ENCODE measurements at places on chromosomes 11 and 22.

DNA sequence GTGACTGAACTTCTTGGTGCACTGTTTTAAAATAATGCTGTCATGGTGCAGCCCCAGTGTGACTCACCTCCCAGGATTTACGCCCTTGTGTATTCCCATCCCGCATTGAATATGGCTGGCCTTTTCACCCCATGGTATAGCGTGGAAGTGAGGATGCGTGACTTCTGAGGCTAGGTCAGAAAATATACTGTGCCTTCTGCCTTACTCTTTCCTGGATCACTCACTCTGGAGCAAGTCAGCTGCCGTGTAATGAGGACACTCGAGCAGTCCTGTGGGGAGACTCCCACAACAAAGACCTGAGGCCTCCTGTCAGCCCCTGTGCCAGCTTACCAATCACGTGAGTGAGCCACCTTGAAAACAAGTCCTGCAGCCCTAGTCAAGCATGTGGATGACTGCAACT is 471.9 kb upstream of the KIRREL3 start:
- DNase-seq = no peak

- DNase-seq = no peak
Observed at GRCh38 chr11:15197696-15198095, 83.0 kb downstream of the INSC start.

DNA sequence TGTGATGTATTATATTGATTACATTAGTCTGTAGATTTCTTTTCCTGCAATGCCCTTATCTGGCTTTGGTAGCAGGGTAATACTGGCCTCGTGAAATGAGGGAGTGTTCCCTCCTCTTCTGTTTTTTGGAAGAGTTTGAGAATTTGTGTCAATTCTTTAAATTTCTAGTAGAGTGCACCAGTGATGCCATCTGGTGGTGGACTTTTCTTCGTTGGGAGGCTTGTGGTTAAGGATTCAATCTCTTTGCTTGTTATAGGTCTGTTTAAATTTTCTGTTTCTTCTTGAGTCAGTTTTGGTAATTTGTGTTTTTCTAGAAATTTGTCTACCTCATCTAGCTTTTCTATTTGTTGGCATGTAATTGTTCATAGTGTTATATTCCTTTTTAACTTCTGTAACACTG is 18.9 kb downstream of the SHANK3 start:
- DNase-seq = no peak

DNA sequence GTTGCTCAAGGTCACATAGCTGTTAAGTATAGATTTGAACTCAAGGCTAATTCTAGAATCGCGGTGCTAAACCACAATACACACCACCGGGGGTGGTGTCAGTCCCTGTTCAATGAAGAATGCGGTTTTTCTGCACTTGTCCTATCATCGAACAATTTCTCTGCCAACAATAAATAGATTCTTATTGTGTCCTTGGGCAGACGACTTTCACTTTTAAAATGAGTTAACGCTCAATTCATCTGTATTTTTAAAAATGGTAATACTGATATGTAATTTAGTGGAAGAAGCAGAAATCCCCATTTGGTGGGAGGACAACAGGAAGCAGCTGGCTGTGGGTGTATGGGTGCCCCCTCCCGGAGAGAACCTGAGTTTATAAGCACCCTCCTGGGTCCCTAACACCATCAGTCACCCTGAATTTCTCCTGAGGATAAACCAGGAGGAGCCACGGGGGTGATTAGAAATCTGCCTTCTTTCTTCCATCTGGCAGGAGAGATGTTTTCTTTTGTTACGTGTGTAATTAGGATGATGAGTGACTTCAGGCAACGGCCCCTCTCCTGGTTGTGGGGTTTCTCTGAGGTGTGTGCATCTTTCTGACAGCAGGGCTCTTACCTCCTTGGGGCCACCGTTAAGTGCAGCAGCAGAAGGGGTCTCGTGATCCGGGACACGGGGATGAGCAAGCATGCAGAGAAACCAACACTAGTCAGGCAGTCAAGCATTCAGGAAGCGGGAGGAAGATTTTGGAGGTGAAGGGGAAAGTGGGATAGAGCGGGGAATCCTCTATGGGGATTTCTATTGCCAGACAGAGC is 87.7 kb downstream of the GRAMD1B start:
- no peak for DNase-seq

DNA sequence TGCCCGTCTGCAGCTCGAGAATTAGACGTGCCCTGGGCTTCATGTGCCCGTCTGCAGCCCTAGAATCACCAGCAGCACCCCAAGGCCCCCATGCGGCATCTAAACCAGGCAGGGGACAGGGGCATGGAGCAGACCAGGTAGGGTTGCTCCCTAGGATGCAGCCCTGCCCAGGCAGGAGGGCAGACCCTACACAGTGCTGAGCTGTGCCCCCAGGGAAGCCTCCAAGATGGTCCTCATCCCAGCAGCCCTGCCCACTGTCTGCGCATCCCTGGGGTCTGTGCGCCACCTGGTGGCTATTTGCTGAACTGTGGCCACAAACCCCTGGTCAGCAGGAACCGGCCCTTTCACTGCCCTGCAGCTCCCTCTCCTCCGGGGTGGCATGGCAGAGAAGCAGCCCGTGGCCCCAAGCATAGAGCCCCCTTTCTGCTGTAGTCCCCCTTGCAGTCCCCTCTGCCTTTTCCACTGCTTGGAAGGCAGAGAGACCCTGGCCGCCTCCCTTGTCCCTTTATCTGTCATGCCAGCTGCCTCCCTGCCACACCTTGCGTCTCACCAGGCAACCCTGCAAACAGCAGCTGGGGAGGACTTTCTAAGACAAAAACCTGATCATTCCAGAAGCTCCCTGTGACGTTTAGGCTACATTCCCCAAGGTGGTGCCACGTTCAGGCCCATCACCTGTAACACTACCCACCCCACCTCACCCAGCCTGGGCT is 86.6 kb downstream of the KCNQ1 start:
- peak; percentile 39 for DNase-seq

GRCh38 chr22:41578818-41579217 is 10.8 kb downstream of the PMM1 start:
- DNase-seq = no peak

- DNase-seq = no peak
Observed at GRCh38 chr22:19016081-19016766, 80.1 kb upstream of the PRODH start.

DNA sequence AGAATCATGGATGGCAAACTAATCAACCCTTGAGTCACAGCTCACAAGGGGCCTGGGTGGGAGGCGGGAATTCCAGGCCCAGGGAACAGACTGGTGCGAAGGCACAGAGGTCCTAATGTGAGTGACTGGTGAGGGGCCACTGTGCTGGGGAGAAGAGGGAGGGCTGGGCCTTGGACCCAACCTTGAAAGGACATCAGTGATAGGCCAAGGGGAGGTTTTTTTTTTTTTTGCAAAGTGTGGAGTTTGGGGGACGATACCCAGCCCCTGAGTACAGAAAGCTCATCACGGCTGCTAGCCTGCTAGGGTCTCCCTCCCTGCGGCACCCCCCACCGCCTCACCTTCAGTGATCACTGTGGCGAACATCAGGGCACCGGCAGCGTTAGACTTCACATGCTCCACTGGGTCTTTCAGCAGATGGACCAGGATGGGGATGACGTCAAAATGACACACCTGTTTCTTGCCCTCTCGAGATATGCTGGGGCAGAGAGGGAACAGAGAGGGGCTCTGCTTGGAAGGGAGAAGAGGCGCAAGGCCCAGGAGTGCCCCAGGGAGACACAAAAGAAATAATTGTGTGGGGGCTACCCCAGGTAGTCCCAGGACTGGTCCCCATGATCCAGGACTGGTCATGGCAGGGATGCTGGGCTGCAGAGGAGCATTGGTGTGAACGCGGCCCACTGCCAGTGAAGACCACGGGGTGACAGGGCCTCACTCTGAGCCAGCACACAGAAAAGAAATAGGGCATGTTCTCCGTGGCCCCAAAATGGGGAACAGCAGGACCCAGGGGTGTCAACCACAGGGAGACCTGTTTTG is 8.6 kb upstream of the GNAZ start:
- peak; percentile 36 for DNase-seq

- DNase-seq = no peak
Observed at GRCh38 chr11:3121416-3121815, 43.7 kb downstream of the OSBPL5 start.

GRCh38 chr22:27730641-27731433 is 70.7 kb downstream of the MN1 start:
- DNase-seq = no peak

DNA sequence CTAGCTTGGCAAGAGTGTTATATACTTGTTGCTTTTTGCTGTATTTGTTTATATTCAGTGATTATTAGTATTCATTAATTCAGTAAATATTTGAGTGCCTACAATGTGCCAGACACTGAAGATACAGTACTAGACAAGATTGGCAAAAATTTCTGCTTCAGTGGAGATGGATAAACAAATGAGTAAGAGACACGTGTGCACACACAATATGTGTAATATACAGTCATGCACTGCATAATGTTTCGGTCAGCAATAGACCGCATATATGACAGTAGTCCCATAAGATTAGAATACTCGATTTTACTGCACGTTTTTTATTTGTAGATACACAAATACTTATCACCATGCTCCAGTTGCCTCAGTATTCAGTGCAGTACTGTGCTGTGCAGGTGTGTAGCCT is 104.9 kb upstream of the GAL start:
- no peak for DNase-seq

DNA sequence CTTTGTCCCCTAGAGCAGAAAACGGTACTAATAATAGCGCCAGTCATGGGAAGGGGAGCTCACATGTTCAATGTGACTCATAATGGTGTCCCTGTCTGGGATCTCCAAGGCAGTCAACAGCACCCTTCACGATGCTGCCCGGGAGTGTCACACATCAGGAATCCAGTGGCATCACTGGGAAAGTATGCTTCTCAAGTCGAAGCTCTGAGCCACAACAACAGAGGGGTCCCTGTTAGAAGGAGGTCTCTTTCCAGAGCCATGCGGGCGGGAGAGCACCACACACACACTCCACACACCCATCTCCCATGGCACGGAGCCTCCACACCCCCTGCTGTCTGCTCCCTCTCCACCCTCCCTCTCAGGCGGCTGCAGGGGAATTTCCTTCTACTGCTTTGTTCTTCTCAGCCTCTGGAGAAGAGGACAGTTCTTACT is 119.7 kb downstream of the ETS1 start:
- DNase-seq = no peak

GRCh38 chr11:72411623-72412419 is 22.5 kb downstream of the CLPB start:
- no peak for DNase-seq

GRCh38 chr22:44595841-44596341 is 97.9 kb upstream of the RTL6 start:
- DNase-seq = no peak

DNA sequence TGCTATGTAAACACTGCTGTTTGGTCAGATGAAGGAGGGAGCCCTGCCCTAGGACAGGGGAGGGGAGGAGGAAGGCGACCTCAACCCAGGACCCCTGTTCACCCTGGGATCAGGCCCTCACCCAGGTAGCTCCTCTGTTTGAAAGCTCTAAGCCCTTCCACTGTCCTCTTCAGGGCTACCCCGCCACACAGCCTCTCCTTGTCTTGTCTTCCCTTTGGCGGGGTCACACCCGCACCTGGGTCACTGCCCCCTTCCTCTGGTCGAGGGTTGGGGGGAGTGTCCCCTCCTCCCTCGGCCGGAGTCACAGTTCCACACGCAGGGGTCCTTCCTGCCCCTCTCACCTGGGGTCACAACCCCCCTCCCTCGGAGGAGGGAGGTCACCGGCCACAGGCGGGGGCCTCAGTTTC is 463 bp upstream of the PTPMT1 start:
- DNase-seq = no peak

- no peak for DNase-seq
Observed at GRCh38 chr22:30309951-30310741, 16.6 kb downstream of the TBC1D10A start.

DNA sequence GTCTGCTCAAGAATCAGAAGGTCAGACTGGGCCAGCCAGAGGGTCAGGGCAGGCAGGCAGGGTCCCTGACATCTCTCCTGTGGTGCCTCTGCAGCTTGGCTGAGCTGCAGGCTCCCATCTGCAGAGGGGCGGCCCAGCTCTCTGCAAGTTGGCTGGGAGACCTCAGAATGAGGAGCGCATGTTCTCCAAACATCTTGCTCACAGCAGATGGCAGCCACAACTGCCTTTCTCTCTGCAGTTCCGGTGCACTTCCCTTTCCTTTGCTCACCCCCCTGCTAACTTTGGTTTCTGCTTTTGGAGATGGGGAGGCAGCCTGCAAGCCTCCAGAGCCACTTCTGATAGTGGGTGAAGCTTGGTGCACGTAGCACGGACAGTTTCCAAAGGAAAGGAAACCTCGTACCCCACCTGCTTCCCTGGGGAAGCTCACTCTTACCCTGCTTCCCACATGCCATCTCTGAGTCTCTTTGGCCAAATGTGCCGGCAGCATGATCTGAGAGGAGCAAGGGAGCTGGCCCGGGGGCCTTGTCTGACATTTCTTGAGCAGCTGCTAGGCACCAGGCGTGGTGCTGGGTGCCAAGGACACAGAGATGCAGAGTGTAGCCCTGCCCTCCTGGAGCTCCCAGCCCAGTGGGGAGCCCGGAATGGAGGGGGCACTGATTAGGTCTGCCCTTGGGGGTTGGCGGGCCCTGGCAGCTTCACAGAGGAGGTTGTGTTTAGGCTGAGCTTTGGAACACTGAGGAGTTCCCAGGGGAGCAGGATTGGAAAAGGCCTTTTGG is 18.2 kb downstream of the DAGLA start:
- DNase-seq = no peak

- DNase-seq = no peak
Observed at GRCh38 chr22:36872084-36872483, 11.3 kb downstream of the NCF4 start.

- DNase-seq = no peak
Observed at GRCh38 chr22:21650823-21651520, 8.9 kb downstream of the SDF2L1 start.

DNA sequence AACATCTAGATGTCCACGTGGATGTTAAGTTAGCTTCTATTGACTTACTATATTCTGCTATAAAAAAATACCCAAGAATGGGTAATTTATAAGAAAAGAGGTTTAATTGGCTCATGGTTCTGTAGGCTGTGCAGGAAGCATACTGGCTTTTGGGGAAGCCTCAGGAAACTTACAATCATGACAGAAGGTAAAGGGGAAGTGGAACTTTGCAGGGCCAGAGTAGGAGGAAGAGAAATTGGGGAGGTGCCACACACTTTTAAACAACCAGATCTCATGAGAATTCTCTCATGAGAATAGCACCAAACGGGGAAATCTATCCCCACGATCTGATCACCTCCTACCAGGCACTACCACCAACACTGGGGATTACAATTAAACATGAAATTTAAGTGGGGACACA is 689.3 kb downstream of the METTL15 start:
- no peak for DNase-seq

DNA sequence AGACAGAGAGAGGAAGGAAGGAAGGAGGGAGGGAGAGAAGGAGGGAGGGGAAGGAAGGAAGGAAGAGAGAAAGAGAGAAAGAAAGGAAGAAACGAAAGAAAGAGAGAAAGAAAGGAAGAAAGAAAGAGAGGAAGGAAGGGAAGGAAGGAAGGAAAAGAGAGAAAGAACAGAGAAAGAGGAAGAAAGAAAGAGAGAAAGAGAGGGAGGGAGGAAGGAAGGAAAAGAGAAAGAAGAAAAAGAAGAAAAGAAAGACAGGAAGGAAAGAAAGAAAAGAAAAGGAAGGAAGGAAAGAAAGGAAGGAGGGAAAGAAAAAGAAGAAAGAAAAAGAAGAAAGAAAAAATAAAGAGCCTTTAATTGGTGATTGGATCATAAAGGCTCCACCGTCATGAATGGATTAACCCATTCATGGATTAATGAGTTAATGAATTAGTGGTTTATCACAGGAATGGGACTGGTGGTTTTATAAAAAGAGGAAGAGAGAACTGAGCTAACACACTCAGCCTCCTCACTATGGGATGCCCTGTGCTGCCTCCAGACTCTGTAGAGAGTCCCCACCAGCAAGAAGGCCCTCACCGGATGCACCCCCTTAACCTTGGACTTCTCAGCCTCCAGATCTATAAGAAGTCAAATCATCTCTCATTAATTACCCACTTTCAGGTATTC is 9.0 kb upstream of the PLAAT2 start:
- no peak for DNase-seq
